Suppressor macrophage treated with lipopolysaccharide for 4 hours (primary cell): ENCODE measurements at places on chromosomes 12 and 14.

GRCh38 chr14:65168840-65169239, 66.5 kb upstream of the MAX start:
- DNase-seq, result peak; percentile 33

DNA sequence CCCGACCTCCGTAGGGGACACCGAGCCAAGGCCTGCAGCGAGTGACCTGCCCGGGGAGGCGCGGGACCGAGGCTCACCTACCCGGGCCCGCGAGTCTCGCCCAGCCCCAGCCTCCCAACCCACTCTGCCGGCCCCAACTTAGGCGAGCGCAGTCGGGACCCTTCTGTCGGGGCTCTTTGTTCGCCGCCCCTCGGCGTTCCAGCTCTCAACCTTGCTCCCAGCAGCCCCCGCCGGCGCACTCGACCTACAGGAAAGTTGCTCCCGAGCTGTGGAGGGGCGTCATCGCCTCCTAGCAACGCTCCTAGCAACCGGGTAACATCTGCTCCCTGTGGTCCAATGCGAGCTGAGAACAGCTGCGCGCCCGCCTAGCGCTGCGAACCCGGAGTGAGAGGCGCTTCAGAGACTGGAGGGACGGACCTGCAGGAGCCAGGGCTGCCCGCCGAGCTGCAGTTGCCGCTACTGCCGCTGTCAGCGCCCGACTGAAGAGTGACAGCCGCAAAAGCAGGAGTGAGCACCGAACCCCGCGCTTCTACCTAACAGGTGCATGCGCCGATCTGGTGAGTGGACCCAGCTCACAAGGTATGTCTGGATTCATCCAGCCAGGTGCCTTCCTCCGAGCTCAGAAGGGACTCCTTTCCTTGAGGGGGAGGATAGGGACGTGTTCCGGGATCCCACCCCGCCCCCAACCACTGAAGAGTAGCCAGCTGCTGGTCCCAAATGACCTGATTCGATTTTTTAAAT, 355.0 kb downstream of the SNAPC1 start:
- DNase-seq, result no peak

DNA sequence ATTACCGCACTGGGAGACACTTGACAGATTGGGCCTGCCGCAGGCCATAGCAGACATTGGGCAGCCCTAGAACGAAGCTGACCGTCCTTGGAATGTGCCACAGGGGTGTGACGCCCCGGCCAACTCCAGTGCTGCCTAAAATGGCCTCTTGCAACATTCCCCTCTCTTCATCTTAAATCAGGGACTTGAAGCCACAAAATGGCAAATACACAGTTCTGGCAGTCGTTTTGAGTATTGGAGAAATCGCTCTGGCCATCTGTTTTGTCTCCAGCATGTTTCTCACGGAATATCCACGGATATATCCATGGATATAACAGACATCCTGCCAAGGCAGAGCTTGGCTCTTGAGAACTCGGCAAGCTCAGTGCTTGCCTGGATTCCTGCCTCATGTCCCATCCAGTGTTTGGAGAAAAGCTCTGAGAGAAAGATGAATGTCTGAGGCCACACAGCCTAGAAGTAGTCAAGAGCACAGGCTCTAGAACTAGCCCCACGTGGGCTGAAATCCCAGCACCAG, 158.4 kb downstream of the CHST11 start:
- DNase-seq, result no peak

- no peak for DNase-seq
These were observed 40.4 kb downstream of the SETD3 start for GRCh38 chr14:99440278-99440677.

DNA sequence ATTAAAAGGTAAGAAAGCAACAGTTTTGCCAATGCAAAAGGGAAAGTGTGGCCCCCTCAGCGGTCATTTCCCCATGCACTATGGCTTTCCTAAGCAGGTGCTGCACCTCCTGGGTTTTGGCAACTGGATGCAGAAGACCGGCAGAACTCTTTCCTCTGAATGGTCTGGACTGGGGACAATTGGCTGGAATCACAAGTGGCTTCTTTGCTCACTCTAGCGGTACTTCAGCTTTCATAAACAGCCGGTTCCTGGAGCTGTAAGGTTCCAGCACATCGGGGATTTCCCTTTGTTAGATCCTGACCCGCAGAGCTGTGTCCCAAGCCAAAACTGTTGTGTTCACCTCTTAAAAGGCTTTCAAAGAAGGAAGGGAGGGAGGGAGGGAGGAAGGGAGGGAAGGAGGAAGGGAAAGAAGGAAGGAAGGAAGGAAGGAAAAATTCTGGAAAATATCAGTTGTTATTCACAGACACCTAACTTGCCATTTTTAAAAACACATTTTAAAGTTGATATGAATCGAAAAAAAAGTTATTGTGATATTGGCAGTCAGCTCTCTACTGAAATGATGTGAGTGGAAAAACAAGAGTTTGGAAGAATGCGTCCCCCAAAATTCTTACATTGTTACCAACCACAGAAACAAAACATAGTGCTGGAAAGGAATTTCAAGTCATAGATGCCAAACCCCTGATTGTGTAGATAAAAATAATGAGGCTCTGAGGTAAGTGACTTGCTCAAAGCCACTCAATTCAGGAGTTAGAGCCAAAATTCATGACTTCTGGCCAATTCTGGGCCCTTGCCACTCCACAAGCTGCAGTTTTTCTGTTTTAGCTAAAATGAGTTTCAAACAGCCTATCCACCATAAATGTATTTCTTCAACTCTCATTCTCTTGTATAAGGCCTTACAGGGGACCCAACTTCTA, 220.6 kb upstream of the HMGA2 start:
- no peak for DNase-seq
